ENCODE measurements at places on chromosomes 16 and 17.

- DNase-seq = no peak
These were observed 7.4 kb downstream of the ZNF750 start for GRCh38 chr17:82832411-82832810.

DNA sequence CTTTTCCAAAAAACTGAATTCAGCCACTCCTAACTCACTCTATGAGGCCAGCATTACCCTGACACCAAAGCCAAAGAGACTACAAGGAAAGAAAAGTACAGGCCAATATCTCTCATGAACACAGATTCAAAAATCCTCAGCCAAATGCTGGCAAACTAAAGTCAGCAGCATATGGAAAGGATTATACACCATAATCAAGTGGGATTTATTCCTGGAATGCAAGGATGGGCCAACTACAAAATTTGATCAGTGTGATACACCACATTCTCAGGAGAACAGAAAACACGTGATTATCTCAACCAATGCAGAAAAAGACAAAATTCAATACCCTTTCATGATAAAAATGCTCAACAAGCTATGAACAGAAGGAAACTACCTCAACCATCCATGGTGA, 7.7 kb upstream of the AATK start:
- DNase-seq = no peak

DNA sequence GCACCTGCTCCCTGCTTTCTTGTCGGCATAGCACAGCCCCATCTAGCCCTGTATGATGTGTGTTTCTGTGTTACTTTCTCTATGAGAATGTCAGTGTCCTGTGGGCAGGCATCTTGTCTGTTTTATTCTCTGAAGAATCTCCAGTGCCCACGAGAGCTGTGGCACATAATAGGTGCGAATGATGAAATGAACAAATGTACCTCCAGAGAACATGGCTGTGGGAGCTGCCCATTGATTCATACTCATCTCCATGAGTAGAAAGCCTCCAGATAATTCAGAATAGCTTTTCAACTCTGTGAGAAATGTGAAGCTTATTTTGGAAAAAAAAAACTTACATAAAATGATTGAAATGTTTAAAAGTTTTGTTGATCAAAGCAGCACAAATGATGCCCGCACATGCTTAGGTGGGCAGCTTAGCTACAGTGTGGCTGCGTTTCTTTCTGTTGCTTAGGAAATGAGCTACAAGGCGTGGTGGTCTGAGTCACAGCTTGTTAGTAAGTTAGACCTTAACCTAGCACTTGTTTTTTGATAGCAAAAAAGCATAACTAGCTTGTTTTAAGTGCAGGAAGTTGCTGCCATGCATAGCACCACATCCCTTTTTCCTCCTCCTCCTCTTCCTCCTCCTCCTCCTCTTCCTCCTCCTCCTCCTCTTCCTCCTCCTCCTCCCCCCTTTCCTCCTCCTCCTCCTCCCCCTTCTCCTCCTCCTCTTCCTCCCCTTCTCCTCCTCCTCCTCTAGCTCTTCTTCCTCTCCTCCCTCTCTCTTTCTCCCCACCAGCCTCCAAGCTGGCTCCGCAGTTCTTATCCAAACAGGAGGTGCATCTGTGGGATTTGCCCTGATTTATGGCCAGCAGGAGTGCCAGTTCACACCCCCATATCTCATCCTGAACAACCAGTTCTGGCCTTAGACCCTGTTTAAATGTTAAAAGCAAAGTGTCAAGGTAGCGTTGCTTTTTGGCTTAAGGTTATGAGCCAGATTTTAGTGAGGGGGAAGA, 221.5 kb downstream of the IRF8 start:
- DNase-seq = no peak

GRCh38 chr16:72220875-72221629, 49.1 kb upstream of the PMFBP1 start:
- no peak for DNase-seq

DNA sequence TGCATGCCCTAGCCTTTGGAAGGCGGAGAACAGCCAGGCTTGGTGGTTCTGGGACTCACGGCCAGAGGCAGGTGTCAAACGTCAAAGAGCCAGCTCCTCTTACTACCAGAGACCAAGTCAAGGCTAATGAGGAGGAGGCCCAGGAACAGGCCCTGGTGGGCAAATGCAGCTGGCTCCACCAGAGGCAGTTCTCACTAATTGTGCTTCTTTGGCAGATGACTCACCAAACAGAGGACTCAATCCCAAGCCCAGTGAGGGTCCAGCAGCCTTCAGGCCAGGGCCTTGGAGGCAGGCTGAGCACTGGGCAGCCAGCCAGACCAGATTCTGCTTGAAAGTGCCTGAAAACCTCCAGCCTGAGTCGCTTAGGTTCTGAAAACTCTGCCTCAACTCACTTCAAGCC, 336.5 kb upstream of the CDH5 start:
- DNase-seq = no peak

- no peak for DNase-seq
These were observed 290.1 kb downstream of the MAP2K4 start for GRCh38 chr17:12310811-12311210.

DNA sequence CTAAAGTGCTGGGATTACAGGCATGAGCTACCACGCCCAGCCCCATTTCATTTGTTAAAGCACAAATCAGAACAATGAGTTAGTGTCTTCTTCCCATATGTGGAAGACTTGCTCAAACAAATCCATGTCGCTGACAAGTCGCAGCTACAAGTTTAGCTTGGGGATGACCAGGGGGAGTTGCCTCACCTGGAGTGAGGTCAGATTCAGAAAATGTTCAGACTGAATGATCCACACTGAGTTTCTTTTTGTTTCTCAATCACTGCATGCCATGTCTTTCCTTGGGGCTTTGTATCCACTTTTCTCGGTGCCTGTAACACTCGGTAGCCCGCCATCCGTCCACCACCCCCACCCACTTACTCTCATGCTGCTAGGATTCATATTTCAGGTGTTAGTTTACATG, 437.3 kb upstream of the DYNLRB2 start:
- no peak for DNase-seq

DNA sequence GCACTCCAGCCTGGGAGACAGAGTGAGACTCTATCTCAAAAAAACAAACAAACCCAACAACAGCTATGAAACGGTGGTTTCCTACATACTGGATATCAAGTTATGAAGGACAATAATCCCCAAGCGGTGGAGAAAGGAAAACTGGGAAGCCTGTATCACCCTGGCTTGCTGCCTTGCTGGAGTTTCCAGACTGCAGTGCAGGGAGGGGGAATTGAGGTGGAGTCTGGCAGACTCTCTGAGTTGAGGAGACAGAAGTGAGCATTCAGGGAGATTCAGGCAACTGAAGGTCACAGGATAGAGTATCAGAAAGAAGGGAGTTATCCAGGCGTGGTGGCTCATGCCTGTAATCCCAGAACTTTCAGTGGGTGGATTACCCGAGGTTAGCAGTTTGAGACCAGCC, 11.9 kb downstream of the QRICH2 start:
- no peak for DNase-seq

GRCh38 chr17:82242698-82242976, 13.8 kb downstream of the SLC16A3 start:
- DNase-seq = no peak

- no peak for DNase-seq
These were observed 27.3 kb downstream of the GAS7 start for GRCh38 chr17:10171122-10171571.

- DNase-seq = no peak
These were observed 148.6 kb downstream of the CLEC16A start for GRCh38 chr16:11092788-11093571.

GRCh38 chr17:71003736-71004135, 834.4 kb downstream of the KCNJ2 start:
- DNase-seq = no peak

GRCh38 chr17:2057760-2058585, 3.1 kb downstream of the HIC1 start:
- DNase-seq = no peak

DNA sequence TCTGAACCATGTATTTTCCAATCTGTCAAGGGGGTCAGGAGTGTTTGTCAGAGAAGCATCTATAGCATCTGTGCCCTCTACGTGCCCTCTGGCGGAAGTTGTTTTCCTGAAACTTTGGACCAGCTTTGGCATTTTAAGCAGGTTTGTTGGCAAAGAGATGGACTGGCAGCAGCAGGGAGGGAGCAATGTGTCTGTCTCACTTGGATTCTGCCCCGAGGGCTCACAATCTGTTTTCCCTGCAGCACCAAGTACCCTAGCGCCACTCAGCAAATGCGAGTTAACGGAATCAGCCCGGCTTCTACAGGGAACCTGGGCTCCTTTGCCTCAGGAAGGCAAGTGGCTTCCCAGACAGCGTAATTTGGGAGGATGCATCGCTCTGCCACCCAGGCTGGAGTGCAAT, 17.4 kb downstream of the DUSP14 start:
- no peak for DNase-seq

DNA sequence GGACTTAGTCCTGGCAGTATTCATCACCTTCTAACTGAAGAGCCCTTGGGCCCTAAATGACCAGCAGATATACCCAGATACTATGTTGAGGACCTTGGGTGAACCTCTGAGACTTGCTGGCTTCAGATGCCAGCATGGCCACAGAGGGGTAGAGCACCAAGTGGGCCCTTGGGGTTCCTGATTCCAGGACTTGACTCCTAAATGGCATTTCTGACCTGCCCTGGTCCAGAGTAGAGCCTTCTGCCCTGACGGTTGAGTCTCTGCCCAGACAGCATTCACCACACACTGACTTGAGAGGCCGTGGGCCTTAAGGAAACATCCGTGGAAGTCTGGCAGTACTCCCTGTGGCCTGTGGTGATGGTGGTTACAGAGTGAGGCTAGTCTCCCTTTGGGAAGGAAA, 2.8 kb upstream of the APPBP2 start:
- no peak for DNase-seq

GRCh38 chr17:81176666-81177065, 10.6 kb upstream of the AATK start:
- no peak for DNase-seq

DNA sequence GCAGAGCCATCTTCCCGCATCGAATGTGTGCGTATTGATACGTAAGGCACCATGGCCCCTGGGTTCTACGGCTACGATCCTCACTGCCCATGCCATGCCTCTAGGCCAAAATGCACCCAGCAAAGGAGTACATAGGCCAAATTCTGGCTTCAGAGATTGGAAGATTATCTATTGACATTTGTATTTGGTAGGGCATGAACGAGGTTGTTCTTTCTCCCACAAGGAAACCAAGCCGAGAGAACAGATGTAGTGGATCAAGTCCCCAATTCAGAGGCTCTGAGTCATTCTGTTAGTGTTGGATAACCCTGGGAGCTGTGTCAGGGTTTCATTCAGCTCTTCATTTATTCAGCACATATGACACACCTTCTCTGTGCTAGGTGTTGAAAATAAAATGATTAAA, 36.5 kb downstream of the HOXB1 start:
- no peak for DNase-seq

DNA sequence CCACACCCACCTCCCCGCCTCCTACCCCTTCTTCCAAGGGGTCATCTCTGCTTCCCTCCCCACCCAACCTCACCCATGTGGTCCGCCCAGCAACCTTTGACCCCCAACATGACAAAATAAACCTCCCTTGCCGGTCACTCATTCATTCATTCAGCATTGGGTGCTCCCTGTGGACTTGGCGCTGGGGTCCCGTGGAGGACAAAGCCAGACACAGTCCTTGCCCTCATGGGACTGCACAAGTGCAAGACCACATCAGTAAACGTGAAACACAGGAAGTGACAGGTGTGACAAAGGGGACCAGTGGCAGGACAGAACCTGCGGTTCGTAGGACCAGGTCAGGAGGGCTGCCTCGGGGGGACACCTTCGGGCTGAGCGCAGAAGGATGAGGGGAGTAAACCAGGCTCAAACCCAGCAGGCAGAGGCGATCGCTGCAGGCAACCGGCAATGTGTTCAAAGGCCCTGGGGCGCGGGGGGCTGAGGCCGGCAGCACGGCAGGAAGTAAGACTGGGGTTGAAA, 185.4 kb downstream of the SEC14L1 start:
- no peak for DNase-seq

DNA sequence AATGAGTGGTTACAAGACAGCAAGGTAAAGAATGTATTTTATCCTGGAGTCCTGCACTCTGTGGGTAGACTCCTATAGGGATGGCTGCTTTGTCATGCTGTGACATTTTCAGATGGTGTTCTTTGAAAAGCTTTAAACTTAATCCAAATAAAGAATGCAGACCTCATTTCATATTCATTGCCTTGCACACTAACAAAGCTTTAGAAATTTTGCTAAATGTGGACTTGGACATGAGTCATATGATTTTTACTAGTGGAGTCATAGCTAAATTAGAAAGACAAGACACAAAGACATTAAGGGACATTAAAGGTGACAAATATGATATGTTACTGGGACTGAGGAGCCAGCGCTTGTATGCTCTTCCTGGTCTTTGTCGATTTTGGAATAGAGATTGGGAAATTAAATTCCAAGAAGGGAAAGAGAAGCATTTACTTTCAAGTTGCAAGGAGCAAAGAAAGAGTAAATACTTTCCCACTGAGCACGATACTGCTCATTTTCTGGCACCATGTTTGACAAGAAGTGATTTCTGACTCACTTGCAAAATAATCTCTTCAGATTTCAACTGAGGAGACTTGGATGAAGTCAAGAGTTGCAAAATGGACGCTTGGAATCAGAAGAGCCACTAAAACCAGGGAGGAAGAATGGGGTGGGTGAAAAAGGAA, 152.9 kb upstream of the MYOCD start:
- no peak for DNase-seq

DNA sequence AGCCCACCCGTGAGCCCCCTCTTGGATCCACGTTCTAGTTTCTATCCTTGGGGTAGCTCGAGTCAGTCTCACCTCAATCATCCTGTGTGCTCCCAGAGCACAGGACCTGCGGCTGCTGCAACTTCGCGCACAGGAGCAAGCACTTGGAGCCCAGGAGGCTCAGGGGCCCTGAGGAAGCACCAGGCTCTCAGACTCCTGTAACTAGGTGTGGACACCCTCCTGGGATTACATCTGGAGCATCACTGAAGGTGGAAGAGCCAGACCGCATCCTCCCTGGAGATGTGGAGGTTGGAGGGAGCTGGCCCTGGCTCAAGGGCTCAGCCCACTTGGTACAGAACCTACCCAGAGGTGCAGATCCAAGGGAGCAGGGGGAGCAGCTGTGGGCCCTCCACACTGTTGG, 2.7 kb downstream of the HBQ1 start:
- DNase-seq = no peak

DNA sequence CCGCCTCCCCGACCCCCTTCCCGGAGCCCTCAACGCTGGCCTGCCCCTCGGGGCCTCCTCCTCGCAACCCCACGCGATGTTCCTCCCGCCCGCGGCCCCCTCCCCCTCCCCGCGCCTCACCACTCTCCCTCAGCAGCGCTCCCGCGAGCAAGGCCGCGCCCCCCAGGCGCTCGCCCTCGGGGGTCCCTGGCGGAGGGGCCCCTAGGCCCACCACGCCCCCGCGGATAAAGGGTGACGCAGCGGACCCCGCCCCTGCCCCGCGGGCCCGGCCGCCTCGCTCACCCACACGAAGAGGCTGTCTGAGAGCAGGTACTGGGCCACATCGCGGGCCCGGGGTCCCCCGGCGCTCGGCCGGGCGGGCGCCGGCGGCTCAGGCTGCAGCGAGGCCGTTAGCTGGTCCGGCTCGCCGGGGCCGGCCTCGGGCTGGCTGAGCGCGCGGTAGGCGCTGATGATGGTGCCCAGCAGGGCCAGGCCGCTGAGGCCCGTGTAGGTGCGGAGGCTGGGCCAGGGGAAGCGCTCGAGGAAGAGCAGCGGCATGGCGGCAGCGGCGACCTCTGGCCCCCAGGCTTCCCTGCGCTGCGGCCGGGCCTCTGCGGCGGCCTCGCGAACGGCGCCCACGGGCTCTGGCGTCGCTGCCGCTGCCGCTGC, 430 bp downstream of the AMFR start:
- no peak for DNase-seq

GRCh38 chr17:76246080-76247066, 6.1 kb upstream of the RNF157 start:
- no peak for DNase-seq

GRCh38 chr17:76573096-76573495, 12.6 kb downstream of the ST6GALNAC2 start:
- DNase-seq = no peak
